NB4 (cell line): ENCODE measurements at places on chromosomes 6 and 20.
A peak's percentile ranks its signal among the peaks of the same experiment; 100 is the strongest.

DNA sequence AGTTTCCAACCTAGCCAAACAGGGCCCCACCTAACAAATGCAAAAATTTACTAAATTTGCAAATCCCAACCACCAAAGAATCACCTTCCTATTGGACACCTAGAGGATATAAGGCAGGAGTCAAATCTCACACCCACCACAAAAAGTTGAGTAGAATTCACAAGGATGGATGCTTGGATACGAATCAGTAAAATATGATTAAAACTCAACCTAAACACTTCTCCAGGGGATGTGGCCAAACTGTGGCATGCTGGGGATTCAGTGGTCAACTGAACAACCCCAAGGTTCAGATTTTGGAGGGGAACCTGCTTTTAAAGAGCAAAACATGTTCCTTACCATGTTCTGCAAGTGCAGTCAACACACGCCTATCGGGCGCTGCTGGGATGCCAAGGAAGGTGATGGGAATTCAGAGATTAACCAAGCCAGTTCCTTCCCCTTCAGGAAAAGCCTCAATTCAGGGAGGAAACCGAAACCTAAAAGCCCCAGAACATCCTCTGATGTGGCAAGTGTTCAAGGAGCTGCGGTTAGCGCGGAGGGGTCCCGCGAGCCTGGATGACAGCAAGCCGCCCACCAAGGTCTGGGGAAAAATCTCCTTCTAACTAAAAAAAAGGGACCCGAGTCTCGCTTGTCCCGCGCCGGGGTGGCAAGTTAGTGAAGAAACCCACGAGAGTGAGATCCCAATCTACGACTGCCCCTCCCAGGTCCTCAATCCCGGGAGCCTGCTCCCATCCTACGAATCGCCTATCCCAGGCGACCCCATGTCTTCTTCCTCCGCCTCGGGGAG lies 902 bp downstream of the SAMHD1 start:
- peak; percentile 73 for DNase-seq

DNA sequence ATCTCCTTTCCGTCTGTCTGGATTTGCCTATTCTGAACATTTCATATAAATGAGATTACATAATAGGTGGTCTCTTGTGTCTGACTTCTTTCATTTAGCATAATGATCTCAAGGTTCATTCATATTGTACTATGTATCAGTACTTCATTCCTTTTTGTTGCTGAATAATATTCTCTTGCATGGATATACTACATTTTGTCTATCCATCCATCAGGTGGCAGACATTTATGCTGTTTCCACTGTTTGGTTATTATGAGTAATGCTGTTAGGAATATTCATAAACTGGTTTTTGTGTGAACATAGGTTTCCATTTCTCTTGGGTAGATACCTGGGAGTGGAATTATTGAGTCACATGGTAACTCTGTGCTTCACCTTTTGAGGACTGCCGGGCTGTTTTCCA lies 148.2 kb upstream of the PMEPA1 start:
- no peak for DNase-seq

DNA sequence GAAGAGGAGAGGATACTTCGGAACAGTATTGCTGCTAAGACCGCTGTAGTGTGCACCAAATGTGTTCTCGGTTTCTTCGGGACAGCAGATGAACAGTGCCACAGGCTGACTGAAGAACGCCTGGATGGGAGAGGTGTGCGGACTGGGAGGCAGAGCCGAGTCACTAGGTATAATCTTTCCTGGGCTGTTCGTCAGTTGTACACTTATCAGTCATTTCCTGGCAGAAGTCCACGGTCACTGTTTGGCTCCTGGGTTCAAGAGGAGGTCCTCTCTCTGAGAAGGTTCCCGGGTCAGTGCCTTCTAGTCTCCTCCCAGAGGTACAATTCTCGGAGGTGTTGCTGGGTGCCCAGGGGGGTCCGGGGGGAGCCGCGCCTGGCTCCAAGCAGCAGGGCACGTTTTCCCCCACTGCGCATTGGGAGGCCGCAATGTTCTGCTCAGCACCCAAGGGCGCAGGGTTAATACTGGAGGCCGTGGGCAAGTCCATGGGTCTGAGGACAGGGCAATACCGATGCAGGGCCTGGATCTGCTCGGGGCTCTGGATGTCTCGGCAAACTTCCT lies 38.1 kb downstream of the GJA10 start:
- DNase-seq, result no peak

- DNase-seq, result no peak
Measured at GRCh38 chr6:54959820-54960219, 113.2 kb downstream of the FAM83B start.

- no peak for DNase-seq
Measured at GRCh38 chr6:16200321-16200883, 38.0 kb upstream of the GMPR start.

- peak; percentile 25 for DNase-seq
Measured at GRCh38 chr6:85772641-85773040, 130.0 kb upstream of the SYNCRIP start.

DNA sequence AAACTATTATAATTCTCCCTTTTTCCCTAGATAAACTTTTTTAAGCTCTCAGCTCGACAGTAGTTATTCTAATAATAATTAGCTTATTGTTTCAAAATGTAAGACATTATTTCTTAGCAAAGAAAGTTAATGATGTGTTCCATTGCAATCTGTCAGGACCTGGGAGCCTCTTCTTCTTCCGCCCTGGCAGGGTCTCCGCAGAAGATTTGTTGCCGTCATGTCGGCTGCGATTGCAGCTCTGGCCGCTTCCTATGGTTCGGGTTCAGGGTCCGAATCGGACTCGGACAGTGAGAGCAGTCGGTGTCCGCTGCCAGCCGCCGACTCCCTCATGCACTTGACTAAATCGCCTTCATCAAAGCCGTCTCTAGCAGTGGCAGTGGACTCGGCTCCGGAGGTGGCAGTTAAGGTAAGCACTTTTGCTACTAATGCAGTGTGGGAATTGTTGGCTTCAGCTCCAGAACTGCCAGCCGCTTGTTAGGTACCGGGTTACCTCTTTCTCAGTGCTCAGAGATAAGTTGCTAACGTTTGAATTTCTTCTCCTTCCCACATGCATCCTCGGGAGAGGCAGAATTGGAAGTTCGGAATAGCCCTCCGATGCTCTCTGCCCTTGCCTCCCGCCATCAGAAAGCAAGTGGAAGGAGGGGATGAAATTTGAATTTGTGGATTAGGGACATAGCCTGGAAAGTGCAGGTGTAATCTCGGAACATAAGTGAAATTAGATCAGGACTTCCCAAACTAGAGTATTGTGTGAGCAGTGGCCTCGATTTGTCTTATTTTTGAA lies at the start of gene CDC40:
CDC40 (plus strand) TSS at position 200 of the 781 bp plus-strand sequence; CDS start at position 218, 18 bp downstream.
- no peak for DNase-seq

DNA sequence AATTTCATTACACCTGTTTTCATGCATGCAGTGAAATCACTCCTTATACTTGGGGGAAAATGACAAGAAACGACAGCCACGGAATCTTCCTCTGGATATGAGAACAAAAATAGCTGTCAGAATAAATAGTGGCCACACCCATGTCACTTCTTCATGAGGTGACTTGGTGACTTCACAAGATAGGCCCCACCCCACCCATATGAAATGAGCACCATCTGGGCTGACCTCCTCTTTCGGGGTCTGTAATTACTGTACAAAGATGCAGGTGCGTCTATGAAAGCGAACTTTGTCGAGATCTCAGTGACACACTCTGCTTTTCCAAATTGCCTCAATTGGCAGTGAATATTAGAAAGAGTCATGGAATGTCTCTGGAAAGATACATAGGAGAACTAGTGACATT lies 184.2 kb upstream of the CCN2 start:
- no peak for DNase-seq

- DNase-seq, result no peak
Measured at GRCh38 chr6:56222499-56222898, 24.9 kb downstream of the COL21A1 start.

DNA sequence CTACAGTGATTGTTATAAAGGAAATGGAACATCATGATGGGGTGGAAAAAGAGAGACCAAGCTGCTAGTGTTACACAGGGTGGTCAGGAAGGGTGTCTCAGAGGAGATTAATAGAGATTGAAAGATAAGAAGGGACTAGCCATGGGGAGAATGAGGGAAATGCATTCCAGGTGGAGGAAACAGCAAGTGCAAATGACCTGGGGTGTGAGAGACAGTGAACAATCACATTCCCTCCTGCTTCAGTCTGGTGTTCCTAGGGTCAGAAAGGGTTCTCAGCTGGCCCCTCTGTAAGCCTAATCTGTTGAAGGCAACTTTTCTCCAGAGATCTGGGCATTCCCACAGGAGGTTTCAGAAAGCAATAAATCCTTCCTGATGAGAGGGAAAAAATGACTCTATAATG lies 3.6 kb upstream of the KCNB1 start:
- DNase-seq, result no peak

DNA sequence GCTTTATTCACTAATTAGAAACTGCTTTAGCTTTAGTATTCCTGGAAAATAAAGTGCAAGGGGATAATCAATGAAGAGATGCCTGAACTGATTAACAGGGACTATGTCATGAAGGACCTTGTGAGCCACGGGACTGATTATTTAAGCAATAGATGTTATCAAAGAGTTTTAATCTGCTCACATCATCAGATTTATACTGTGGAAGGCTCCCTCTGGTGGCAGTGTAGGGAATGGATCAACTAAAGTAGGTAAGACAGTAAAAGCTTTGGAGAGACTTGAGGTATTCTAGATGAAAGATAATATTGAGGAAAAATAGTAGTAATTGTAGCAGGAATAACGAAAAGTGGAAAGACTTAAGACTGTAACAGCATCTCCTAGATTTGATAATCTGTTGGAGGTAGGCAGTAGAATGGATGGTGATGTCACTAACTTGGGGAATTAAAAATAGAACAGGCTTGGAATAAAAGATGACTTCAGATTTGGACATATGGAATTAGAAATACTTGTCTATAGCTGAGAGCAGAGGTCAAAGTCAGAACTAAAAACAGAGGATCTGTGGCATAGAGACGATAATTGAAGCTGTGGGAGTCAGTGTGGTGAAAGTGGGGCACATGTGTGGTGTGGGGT lies 80.3 kb upstream of the HTR1E start:
- peak; percentile 55 for DNase-seq

GRCh38 chr6:138610816-138611215 lies 111.5 kb upstream of the NHSL1 start:
- DNase-seq, result no peak

- DNase-seq, result no peak
Measured at GRCh38 chr20:24950836-24951525, 1.9 kb downstream of the CST7 start.

- DNase-seq, result no peak
Measured at GRCh38 chr20:43446361-43446879, 11.3 kb upstream of the SRSF6 start.

DNA sequence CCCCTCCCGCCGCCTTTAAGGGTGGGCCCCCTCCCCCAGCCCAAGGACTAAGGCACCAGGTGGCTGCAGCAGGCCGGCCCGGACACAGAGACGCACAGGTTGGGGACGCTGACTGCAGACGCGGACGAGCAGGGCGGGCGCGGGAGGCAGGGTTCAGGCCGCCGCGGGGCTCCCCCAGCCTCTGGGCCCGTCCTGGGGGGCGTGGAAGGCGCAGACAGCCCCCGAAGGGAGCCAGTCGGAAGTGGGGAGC lies 9.3 kb downstream of the DUSP15 start:
- no peak for DNase-seq

DNA sequence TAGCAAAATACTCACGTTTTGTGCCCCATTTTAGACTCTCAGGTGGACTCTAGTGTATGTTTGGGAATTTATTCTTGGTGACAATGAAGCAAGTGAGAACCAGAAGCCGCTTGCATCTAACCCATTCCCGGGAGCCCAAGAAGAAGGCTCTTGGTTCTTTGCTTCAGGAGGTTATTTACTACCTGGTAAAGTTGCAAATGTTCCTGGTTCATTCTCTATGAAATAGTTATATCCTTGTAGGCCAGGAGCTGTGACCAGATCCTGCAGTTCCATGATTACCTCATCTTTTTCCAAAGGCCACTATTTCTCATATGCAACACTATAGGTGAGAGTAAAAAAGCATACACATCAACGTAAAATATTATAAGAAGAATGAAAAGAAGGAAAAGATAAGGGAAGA lies 60.9 kb upstream of the FABP7 start:
- no peak for DNase-seq

DNA sequence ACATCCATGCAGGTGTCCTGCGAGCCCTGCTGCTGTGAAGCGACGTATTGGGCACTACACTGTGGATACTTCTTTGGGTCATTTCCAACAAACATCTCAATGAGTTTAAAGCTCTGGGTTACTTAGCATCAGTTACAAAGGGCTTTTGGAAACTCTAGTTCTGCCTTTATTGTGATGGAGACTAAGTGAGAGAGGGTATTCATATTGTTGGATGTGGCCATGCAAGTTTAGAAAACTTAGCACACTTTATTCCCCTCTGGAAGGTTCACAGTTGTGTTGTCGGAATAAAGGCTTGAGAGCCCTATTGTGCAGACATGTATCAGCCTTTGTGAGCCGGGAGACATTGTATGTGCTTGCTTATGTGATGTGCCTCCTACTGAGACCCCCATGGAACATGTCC lies 22.1 kb downstream of the DUSP22 start:
- no peak for DNase-seq

- DNase-seq, result no peak
Measured at GRCh38 chr20:46129955-46130481, 11.9 kb downstream of the CD40 start.

DNA sequence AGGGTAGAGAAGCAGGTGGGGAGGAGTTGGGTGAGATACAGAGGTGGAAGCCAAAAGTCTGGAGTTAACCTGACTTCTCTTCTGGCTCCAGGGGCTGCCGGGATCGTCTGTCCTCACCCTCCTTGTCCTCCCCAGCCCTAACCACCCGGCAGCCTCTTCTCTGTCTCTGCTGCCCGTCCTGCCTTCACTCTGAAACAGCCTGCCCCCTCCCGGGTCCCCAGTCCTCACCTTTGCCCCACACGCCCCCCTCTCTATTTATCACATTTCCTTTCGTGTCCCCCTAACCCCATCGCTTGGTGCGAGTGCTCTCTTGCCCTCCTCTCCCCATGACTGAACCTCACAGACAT lies 5.7 kb downstream of the RING1 start:
- peak; percentile 3 for DNase-seq

DNA sequence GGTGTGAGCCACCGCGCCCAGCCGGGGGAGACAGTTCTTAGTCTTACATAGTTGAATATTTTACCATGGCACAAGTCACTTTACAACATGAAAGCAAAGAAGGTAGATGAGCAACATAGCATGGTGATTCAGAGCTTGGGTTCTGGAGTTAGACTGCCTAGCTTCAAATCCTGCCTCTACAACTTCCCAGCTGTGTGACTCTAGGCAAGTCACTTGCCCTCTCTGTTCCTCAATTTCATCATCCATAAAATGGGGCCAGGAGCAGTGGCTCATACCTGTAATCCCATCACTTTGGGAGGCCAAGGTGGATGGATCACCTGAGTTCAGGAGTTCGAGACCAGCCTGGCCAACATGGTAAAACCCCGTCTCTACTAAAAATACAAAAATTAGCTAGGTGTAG lies 26.3 kb downstream of the HCK start:
- DNase-seq, result no peak

GRCh38 chr6:37793067-37793466 lies 26.5 kb upstream of the ZFAND3 start:
- DNase-seq, result peak; percentile 70

DNA sequence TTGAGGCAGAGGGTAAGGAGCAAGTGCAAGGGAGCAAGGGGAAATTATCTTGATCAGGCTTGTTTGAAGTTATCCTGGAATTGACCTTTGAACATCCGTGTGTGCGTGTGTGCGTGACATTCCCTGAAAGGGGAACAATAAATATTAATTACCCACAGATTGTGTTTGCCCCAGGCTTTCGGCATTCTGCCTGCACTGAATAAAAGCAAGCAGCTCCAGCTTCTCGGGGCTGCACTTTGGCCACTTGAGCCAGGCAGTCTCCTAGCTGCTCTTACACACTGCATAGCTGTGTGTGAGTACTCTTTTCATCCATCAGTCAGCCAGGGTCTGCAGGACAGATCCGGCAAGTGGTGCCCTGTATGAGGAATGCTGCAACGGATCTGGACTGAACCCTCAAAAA lies 107.7 kb upstream of the BTN3A2 start:
- DNase-seq, result no peak
